ENCODE measurements at places on chromosomes 13 and 19.

DNA sequence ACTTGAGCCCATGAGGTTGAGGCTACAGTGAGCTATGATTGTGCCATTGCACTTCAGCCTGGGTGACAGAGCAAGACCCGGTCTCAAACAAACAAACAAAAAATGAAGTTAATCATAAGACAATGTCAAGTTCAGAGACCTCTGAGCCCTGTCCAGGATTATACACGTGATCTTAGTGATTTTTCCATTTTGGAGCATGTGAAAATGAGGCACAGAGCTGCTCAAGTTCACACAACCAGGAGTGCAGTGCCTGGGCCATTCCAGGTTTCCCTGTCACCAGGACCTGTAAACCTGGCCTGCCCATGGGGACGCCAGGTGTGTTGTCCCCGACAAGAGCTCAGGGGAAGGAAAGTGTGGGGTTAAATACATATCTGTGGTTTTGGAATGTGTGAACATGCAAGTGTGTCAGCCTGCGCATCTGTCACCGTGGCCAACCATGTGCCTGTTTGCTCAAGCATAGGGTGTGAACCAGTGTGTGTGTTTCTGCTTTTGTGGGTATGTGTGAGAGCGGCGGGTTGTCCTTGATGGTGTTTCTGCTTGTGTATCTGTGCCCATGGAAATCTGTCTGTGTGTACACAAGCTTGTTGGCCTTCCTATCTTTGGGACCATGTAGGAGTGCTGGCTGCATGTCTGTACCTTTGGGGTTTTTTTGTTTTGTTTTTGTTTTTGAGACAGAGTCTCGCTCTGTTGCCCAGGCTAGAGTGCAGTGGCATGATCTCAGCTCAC, 1.5 kb upstream of the FXYD1 start:
- no peak for DNase-seq

DNA sequence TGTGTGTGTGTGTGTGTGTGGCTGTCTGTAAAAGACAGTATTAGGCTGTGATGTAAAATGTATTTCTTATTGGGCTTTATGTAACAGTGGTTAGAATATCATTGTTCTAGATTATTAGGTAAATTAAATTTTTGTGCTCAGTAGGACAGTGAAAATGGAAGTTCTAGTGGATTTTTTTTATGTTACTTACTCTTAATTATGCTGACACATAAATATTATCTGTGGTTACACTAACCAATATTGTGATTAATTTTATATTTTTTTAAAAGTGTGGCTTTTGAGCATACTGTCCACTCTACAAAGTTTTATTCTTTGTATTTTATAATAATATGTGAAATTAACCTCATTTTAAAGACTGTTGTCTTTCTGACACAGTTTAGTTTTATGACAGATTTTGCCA, 80.5 kb downstream of the SCEL start:
- DNase-seq: no peak

DNA sequence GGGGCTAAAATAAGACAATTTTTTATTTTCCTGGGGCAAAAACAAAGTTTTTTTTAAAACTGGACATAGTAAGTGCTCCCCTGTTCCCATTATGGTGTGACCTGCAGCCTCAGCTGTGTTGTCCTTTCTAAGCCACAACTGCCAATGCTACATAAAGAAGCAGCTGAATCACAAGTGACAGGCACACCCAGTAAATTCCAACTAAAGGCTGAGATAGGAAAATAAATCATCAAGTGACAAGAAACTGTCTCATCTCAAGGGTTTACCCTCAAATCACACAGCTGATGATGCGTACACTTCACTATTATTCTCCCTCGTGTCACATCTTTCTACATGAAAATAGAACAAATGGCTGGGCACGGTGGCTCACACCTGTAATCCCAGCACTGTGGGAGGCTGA, 28.7 kb downstream of the STK24 start:
- DNase-seq: no peak

DNA sequence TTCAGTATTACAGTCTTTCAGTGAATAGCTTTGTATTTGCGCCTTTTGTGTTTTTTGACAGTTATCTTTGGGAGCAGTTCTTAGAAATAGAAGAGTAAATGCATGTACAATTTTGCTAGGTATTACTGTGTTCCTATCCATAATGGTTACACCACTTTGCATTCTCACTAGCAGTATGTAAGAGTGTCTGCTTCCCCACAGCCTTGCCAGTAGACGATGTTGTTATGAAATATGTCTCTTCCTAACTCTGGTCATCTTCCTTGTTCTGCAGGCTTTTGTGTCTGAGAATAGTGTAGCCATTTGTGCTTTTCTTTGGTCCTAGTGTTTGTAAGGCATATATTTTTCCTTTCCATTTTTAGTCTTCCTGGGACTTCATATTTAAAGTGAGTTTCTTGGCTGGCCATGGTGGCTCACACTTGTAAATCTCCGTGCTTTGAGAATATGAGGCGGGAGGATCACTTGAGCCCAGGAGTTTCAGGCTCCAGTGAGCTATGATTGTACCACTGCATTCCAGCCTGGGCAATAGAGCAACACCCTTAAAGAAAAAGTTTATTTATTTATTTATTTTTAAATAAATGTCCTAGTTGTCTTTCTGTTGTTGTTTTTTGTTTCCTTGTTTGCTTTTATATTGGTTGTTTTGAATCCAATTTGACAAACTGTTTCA, 140.3 kb downstream of the PDS5B start:
- DNase-seq: no peak

DNA sequence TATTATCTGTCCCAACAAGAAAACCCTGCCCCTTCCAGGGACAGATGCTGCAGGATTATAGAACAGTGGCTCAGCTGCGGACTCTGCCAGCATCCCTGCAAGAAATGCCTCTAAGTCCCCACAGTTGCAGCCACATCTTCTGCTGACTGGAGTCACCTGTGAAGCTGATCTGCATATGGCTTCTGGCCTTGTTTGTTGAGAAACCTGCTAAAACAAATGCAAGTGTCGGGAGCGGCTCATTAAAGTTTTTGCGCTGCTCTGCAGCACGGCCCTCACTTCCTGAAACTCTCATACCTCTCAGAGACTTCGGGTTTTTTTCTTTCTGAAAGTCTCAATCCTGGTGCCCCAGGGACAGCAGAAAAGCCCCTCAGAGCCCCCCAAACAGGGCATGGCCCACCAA, 725.0 kb downstream of the UQCRFS1 start:
- no peak for DNase-seq
